ENCODE measurements at places on chromosomes 2 and 18.

DNA sequence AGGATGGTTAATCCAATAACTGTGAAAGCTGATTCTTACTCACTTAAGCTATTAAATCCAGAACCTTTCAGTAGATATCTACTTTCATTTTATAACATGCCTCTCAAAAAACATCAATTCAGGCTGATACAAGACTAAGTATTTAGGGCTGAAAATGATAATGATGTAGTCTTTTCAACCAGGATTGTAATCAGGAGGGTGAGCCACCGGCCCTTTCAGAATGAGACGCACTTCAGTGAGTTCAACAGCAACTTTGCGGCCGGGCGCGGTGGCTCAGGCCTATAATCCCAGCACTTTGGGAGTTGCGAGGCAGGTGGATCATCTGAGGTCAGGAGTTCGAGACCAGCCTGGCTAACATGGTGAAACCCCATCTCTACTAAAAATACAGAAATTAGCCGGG is 30.4 kb downstream of the RBMS1 start:
- no peak for DNase-seq

GRCh38 chr18:79887181-79888000 is 64.1 kb downstream of the SLC66A2 start:
- DNase-seq = no peak

DNA sequence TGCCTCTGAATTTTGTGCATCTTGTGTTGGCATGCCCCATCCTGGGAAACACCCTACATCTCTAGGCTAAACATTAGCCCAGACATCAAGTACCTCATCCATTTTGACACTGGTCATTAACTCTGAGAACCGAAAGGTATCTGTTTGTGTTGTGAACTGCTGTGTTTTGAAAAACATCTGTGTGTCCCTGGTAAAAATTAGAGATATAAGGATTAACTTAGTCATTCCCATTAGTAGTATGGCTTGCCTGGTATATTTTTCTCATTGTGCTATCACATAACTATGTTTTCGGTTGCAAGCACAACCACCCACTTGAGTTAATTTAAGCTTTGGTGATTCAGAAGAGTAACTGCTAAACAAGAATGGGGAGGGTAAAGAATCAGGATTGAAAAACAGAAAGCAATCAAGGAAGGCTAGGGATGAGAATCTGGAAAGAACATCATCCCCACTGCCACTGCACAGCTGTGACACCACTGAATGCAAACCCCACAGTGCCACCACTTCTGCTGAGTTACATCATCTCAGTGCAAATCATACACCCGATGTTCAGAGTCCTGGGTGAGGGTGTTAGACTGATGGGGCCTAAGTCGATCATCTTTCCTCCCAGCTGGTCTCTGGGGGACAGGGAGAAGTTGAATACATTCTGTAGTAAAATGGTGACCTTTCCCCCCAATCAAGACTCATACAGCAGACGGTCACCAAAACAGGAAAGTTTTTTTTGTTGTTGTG is 234.0 kb downstream of the EPHA4 start:
- DNase-seq = no peak

GRCh38 chr2:231922311-231923009 is 3.7 kb downstream of the NPPC start:
- DNase-seq = no peak

Data from GOT3 (cell line).